Activated CD4-positive, alpha-beta memory T cell treated with anti-CD3 and anti-CD28 coated beads for 36 hours (primary cell): ENCODE measurements at places on chromosomes 7 and 10. TPM values are rescaled to one million over a fixed set of nuclear protein-coding genes. Genes with fewer than 3 reads are reported as not detected.
A peak's percentile ranks its signal among the peaks of the same experiment; 100 is the strongest.

The PTPRE gene
- 29.4 TPM for total RNA-seq

The SFRP4 gene
- not detected for total RNA-seq

The GRID1 gene
- not detected for total RNA-seq

The DGKB gene
- not detected for total RNA-seq

The METTL27 gene
- 2.3 TPM for total RNA-seq

DNA sequence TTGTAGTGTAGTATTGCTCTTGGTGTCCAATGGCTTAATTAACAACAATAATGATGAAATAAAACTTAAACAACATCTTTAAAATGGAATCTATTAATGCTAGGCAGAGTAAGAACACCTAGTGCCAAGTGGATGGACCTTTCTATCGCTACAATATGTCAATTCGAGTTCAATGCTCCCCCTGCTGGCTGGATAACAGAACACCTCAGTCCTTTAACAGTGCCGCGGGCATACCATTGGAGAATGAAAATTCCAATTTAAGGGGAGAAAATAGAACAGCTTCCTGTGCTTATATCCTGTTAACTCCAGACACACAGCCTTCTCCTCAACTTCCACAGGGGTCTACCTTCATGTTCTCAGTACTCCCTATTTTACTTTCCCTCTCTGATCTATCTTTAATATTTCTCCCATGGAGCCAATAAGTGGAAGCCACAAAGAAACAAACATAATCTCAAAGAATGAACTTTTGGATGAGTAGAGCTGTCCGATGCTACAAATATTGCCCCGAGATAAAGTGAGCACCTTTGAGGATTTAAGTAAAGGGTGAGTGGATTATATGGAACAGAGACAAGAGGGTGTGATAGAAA lies 41.4 kb downstream of the COL1A2 start:
- no peaks in the 10 kb centered on the region for H3K4me1 ChIP-seq
- DNase-seq = peak; percentile 46
- peaks cover 17% of the 10 kb centered on the region for H3K27me3 ChIP-seq
- no peak overlapping the region for H3K4me3 ChIP-seq

- H3K4me3 ChIP-seq = no peak overlapping the region
- no peak for DNase-seq
- H3K4me1 ChIP-seq = peaks cover 6% of the 10 kb centered on the region
- no peaks in the 10 kb centered on the region for H3K36me3 ChIP-seq
Observed at GRCh38 chr10:68586606-68587305, 26.6 kb downstream of the TET1 start.

DNA sequence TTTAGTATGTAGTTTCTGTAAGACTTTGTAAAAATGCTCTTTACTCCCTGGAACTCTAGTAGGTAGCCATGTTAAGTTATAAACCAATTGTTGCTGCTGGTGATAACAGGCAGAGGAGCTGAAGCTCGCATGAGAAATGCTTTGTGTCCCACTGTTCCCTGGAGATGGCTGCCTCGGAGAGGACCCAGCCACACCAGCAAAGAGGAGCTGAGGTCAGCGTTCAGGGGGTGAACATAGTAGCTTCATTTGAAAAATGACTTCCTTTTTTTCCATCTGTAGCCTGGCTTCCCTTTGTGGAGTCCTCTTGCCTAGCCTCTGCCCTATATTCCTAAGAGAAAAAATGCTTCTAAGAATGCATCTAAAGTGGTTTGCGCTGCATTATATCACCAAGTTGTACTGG lies 20.3 kb downstream of the CELF2 start:
- no peak overlapping the region for H3K4me3 ChIP-seq
- peaks cover 4% of the 10 kb centered on the region for H3K4me1 ChIP-seq
- no peak overlapping the region for H3K27ac ChIP-seq
- no peak for DNase-seq

DNA sequence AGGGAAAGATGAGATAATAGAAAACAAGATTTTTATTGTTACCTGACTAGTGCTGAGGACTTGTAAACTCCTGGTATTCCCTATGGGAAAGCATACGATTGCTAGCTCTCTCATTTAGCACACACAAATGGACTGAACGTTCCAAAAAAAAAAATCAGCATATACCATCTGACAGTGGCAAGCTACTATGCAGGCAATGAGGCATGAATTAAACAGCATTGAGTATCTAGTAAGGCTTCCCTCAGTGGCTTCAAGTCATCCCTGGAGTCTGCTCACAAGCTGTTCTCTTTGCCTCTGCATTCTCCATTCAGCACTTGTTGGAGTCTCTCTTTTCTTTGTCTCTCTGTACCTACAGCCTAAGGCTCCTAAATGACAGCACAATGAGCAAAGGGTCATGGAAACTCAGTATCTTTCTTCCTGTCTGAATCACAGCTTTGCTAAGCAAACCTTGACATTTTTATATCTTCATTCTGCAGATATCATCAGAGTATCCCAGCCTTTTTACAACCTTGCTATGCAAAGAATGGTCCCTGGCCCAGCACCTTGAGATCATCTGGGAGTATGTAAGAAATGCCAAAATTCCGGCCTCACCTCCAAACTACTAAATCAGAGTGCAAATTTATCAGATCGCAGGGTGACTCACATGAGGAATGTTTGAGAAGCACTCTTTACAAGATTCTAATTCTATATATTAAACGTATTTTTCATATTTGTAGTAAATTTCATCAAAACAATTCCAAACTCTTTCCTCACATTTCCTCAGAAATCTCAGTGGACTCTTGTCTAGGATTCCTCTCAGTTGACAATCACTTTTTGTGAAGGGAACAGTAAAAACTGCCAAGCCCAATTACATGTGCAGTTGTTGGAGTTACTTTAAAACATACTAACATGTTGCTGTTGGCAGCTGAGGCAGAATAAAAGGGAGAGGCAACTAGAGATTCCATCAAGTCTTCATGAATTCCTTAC lies 10.8 kb upstream of the LIPA start:
- H3K27ac ChIP-seq = no peak overlapping the region
- H3K36me3 ChIP-seq = peaks cover 3% of the 10 kb centered on the region
- peaks cover 3% of the 10 kb centered on the region for H3K27me3 ChIP-seq
- no peak overlapping the region for H3K4me3 ChIP-seq
- no peak for DNase-seq
- H3K4me1 ChIP-seq = peaks cover 4% of the 10 kb centered on the region

- H3K4me1 ChIP-seq = peaks cover 5% of the 10 kb centered on the region
- peaks cover 14% of the 10 kb centered on the region for H3K27me3 ChIP-seq
- no peak overlapping the region for H3K27ac ChIP-seq
- H3K36me3 ChIP-seq = peaks cover 10% of the 10 kb centered on the region
Observed at GRCh38 chr7:107694386-107694785, 33.8 kb downstream of the SLC26A4 start.

- H3K4me3 ChIP-seq = no peak overlapping the region
- peaks cover 2% of the 10 kb centered on the region for H3K4me1 ChIP-seq
- DNase-seq = no peak
- peaks cover 18% of the 10 kb centered on the region for H3K27me3 ChIP-seq
Observed at GRCh38 chr7:30975256-30975899, 11.6 kb downstream of the GHRHR start.

GRCh38 chr10:125000366-125001312 lies 58.7 kb downstream of the ZRANB1 start:
- no peaks in the 10 kb centered on the region for H3K4me1 ChIP-seq
- H3K4me3 ChIP-seq = no peak overlapping the region
- peaks cover 6% of the 10 kb centered on the region for H3K27me3 ChIP-seq
- peak; percentile 7 for DNase-seq

DNA sequence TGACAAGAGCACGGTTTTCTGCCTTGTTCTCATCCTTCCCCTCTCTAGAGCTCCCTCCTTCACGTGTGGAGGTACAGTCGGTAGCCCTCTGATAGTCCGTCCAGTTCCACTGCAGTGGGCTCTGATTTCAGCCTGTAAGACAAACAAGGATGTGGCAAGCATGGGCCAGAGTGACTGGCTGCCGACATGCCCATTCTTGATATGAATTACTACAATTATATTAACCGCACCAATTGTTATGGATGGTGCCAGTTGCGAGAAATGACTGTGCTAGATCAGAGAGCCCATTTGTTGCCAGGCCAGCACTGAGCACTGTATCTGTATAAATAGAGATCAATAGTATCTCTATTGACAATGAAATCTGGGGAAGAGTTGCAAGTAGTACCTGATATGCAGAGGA lies 146.6 kb downstream of the CHN2 start:
- no peaks in the 10 kb centered on the region for H3K36me3 ChIP-seq
- peaks cover 17% of the 10 kb centered on the region for H3K4me1 ChIP-seq
- H3K27me3 ChIP-seq = no peaks in the 10 kb centered on the region
- DNase-seq = no peak

DNA sequence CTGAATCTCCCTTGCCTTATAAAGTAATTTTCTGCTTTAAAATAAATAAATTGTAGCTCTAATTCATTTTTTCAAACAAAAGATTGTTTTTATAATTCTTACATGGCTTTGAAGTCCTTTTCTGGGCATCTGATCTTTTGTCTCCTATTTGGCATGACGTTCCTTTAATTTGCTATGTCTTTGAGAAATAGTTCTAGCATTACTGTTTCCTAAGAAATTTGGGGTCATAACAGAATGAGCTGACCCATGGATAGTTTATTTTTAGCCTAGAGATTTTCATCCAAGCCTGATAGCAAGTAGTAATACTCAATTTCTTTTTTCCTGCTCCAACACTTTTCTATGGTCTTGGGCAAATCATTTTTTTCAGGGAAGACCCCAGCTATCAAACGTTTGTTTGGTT lies 31.4 kb downstream of the CCDC71L start:
- peaks cover 5% of the 10 kb centered on the region for H3K27me3 ChIP-seq
- H3K27ac ChIP-seq = no peak overlapping the region
- H3K36me3 ChIP-seq = no peaks in the 10 kb centered on the region
- H3K4me3 ChIP-seq = no peak overlapping the region
- H3K4me1 ChIP-seq = no peaks in the 10 kb centered on the region

- DNase-seq = no peak
- no peak overlapping the region for H3K4me3 ChIP-seq
- no peak overlapping the region for H3K27ac ChIP-seq
- H3K4me1 ChIP-seq = no peaks in the 10 kb centered on the region
Observed at GRCh38 chr7:75957021-75957736, 37.2 kb downstream of the TMEM120A start.

DNA sequence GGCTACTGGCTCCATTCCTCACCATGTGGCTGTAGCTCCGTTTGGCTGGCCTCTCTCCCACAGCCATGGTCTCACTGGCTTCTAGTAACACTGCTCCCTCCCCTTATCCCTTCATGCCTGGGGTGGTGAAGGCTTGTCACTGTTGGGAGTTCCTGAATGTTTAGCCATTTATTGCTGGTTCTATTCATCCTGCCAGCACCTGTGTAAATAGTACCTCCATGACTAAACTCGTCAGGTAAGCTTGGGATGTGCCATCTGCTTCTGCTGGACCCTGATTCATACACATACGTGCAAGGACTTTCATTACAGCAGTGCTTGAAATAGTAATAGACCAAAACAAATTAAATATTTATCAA lies 61.6 kb downstream of the CCDC71L start:
- peaks cover 10% of the 10 kb centered on the region for H3K4me1 ChIP-seq
- no peak for DNase-seq
- H3K27me3 ChIP-seq = peaks cover 6% of the 10 kb centered on the region
- H3K27ac ChIP-seq = no peak overlapping the region
- no peak overlapping the region for H3K4me3 ChIP-seq
- no peaks in the 10 kb centered on the region for H3K36me3 ChIP-seq

GRCh38 chr7:154419344-154419743 lies 367.1 kb downstream of the DPP6 start:
- no peaks in the 10 kb centered on the region for H3K36me3 ChIP-seq
- no peaks in the 10 kb centered on the region for H3K27me3 ChIP-seq
- H3K4me3 ChIP-seq = no peak overlapping the region

DNA sequence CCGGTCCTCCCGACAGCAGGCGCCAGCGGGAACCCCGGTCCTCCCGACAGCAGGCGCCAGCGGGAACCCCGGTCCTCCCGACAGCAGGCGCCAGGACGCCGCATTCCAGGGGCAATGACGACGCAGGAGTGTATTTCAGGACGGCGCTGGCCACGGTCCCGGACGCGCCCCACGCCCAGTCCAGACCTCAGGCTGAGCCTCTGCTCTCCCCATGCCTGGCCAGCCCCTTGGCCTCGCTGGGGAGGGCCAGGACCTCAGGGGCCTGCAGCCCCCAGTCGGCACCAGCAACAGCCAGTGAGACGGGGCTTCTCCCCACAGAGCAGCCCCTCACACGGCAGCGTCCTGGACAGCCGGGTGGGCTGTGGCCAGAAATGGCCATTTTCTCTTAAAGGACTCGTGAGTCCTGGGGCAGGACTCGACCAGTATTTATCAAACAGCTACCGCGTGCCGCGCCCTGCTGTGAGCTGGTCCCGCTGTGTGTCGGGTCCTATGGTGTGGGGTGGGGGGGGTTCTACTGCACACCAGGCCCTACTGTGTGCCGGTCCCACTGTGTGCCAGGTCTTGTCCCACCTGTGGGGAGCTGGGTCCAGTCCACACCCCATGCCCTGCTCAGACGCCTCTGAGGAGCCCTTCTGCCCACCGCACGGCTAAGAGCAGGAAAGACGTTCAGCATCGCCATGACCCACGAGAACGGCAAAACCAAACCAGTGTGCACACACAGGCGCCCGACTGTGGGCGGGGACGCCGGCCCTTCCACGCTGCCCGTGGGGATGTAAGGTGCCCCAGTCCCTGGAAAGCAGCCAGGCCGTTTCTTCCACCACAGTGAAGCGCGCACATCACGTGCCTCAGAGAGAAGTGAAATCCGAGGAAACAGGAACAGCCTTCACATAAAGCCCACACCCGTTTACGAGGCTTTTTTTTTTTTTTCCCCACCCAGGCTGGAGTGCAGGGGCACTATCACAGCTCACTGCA lies 33.3 kb downstream of the GET4 start:
- no peak for DNase-seq
- H3K27ac ChIP-seq = no peak overlapping the region
- no peaks in the 10 kb centered on the region for H3K36me3 ChIP-seq
- peaks cover 10% of the 10 kb centered on the region for H3K4me1 ChIP-seq

DNA sequence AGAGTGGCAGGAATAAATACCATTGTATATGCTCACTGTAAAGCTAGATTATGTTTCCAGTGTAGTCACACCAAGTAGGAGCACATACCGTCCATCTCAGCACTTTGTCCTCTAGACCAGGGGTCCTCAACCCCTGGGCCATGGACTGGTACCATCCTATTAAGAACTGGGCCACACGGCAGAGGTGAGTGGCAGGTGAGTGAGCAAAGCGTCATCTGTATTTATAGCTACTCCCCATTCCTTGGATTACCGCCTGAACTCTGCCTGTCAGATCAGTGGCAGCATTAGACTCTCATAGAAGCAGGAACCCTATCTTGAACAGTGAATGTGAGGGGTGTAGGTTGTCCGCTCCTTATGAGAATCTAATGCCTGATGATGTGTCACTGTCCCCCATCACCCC lies 735.3 kb downstream of the MAGI2 start:
- no peaks in the 10 kb centered on the region for H3K4me1 ChIP-seq
- no peak for DNase-seq
- H3K27ac ChIP-seq = no peak overlapping the region
- H3K36me3 ChIP-seq = no peaks in the 10 kb centered on the region

GRCh38 chr7:99459087-99459486 lies 6.9 kb downstream of the ATP5MF start:
- peaks cover 37% of the 10 kb centered on the region for H3K36me3 ChIP-seq
- no peaks in the 10 kb centered on the region for H3K27me3 ChIP-seq
- peak; percentile 47 for DNase-seq
- H3K27ac ChIP-seq = no peak overlapping the region

GRCh38 chr7:2386964-2387669 lies 16.3 kb upstream of the CHST12 start:
- no peak overlapping the region for H3K27ac ChIP-seq
- H3K4me3 ChIP-seq = no peak overlapping the region
- H3K36me3 ChIP-seq = peaks cover 3% of the 10 kb centered on the region

- no peak for DNase-seq
- no peaks in the 10 kb centered on the region for H3K36me3 ChIP-seq
- no peak overlapping the region for H3K27ac ChIP-seq
- no peaks in the 10 kb centered on the region for H3K4me1 ChIP-seq
Observed at GRCh38 chr10:34771106-34771505, 44.0 kb downstream of the PARD3 start.
